ENCODE measurements at places on chromosomes 13 and 19.

GRCh38 chr19:47313754-47314295 lies 4.2 kb downstream of the C5AR1 start:
- DNase-seq, result no peak

- DNase-seq, result no peak
These were observed 28.5 kb downstream of the MED4 start for GRCh38 chr13:48066310-48066989.

DNA sequence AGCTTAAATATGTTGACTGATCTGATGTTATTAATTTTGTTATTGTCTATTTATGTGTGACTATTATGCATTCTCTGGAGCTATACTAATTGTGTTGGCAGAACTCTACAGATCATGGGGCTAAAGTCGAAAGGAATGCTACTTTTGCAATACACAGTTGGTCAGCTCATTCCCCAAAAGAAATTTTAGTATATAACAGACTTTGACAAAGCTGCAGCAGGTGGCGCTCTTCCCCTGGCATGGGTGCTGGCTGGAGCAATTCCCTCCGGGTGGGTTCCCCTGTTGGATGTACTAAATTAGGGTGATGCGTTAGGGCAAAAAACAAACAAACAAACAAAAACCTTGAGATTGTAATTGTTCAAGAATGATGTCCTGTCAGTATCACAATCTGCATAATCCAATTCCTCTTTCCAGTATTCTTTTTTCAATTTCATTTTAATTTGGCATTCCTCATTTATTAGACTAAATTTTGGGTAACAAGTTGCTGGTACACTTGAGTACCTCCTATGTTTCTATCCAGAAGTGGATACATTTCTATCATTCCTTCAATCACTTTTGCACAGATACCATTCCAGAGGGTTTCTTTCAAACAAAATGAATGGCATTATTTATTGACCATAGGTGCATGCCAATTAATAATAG lies 322.8 kb upstream of the EDNRB start:
- DNase-seq, result no peak

GRCh38 chr19:28475525-28475924 lies 737.4 kb downstream of the UQCRFS1 start:
- no peak for DNase-seq

GRCh38 chr19:11447347-11448262 lies 12.2 kb downstream of the PRKCSH start:
- DNase-seq, result no peak

GRCh38 chr13:73981595-73981994 lies 152.6 kb downstream of the KLF12 start:
- DNase-seq, result no peak

- DNase-seq, result no peak
These were observed 12.3 kb upstream of the GNG8 start for GRCh38 chr19:46648060-46648960.

DNA sequence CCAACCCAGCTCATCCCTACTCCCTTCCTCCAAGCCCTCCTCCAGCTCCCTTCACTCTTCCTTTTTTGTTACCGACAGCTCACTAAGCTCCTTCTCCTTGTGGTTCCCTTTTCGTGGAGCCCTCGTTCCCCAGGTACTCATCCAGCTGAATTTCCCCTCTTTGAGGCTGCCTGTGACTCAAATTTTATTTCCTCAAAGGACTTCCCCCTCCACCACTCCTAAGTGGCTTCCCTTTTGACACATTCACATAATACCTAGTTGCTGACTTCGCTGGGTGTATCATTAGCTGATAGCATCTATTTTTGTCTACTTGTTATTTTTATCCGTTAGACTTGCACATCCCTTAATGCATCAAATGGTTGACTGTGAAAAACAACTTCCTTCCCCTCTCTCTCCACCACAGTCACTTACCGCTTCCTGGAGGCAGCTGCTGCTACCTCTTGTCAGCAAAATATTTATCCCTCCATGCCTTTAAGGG lies 14.5 kb downstream of the FFAR2 start:
- DNase-seq, result no peak

DNA sequence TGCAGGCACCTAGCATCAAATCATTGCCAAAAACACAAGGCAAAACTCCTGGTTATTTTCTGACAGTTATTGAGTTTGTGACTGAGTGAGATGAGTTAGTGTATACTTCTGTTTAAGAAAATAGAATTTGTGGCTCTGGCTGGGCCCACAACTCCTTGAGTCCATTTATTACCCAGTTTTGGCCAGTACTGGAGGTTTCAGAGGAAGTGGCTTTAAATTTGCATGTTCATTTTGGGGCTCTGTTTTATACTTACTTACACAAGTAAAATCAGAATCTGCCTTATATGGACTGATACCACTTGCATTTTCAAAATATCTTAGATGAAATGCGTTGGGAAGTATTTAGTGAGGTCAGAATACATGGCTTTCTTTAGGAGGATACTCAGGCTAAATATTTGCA lies 29.0 kb downstream of the TNFSF11 start:
- DNase-seq, result no peak

- DNase-seq, result no peak
These were observed 7.2 kb downstream of the RNU6-9 start for GRCh38 chr19:900302-901111.

DNA sequence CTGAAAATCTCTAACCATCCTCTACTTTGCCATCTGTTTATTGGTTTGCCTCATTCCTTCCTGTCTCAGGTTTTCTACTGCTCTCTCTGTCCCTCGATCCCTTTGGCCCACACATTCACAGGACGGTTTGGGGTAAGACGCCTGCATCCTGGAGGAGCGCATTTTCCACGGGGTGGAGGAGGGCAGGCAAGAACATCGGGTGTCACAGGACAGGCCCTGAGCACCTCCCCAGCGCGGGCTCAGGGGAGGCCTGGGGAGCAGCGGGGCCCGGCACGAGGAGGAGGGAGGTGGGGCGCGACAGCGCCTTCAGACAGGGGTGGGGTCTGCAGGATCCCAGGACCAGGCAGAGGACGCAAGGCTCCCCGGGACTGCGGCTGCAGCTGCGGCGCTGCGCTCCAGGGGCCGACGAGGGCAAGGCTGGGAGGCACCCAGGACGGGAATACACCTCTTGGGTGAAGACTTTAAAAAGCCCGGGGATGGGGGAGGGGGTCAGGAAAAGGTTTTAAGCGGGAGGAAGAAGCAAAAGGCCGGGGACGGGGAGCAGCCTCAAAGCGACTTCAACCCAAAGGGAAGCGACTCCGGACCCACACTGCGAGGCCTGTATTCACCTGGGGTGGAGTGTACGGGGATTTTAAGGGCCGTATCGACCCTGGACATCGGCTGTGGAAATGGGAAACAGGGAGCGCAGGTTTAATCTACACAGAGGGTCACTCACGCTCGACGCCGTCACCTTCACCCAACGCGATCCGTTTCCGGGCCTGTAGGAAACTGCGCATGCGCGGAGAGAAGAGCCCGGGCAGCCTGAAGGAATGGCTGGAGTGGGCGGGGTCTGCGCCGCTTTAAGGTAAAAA lies at the start of gene ZNF415:
Gene ZNF415, minus strand, starts transcription at position 770 of the 851 bp plus-strand sequence. CDS start 10,234 bp downstream, outside the sequence.
- DNase-seq, result peak; percentile 18

GRCh38 chr13:71964491-71965100 lies 97.6 kb upstream of the DACH1 start:
- DNase-seq, result no peak

DNA sequence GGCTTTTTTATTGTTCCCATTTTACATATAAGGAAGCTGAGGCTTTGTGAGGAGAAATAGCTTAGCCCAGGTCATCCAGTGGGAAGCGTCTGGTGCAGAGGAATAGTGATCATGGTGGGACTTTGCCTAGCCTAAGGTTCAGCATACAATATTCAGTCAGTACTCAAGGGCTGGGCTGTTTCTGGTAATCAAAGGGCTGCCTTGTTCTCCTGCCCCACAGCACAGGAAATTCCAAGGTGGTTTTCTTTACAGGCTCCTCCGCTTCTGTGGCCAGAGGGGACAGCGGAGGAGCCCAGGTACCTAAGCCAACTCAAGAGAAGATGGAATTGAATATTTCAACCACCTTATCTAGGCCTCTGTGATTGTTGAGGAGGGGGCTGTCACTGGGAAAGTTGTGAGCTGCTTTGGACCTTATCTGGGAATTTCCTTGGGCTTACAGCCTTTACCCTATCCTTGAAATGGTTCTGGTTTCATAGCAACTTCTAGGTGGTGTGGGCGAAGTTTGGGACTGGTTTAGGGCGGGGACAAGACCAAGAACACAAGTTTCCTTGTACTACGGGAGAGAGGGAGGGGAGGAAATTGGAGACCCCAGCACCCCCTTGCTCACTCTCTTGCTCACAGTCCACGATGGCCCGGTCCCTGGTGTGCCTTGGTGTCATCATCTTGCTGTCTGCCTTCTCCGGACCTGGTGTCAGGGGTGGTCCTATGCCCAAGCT lies at the start of gene MIA:
Gene MIA, plus strand, starts transcription at position 606 of the 716 bp plus-strand sequence. Its CDS starts 22 bp downstream, at position 628.
- no peak for DNase-seq

DNA sequence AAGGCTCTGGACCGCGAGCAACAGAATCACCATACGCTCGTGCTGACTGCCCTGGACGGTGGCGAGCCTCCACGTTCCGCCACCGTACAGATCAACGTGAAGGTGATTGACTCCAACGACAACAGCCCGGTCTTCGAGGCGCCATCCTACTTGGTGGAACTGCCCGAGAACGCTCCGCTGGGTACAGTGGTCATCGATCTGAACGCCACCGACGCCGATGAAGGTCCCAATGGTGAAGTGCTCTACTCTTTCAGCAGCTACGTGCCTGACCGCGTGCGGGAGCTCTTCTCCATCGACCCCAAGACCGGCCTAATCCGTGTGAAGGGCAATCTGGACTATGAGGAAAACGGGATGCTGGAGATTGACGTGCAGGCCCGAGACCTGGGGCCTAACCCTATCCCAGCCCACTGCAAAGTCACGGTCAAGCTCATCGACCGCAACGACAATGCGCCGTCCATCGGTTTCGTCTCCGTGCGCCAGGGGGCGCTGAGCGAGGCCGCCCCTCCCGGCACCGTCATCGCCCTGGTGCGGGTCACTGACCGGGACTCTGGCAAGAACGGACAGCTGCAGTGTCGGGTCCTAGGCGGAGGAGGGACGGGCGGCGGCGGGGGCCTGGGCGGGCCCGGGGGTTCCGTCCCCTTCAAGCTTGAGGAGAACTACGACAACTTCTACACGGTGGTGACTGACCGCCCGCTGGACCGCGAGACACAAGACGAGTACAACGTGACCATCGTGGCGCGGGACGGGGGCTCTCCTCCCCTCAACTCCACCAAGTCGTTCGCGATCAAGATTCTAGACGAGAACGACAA lies 1.8 kb downstream of the PCDH17 start:
- DNase-seq, result no peak

GRCh38 chr19:13093407-13094105 lies 9.1 kb downstream of the LYL1 start:
- DNase-seq, result peak; percentile 67

GRCh38 chr13:113915786-113916329 lies 52.0 kb upstream of the GAS6 start:
- DNase-seq, result no peak

DNA sequence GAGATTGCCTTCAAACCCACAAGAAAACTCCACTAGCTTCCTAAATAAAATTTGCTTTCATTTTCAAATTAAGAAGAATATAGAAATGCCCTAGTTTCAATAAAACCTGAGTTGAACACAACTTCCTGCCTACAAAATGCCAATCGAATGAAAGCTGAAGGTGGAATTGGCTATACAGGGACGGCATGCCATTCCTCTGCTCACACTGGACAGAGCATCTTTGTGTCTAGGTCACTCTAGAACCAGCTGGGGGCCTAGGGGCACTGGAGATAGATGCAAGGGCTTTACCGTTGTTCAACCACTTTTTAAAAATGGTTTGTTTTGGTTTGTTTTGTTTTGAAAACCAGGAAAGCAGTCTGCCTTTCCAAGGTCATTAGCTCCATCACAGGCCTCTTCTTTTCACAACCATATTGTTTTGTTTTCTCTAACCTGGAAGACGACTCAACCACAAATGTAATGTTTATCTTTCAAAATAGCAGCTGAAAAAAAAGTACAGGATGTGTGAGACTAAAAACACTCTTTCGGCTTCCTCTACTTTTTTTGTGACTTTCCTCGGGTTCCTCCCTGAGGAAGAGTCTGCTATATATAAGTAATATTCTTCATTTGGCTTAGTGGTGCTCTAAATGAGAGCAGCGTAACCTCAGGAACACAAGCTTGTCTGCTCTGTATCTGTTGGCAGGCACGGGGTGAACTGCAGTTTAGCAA lies 11.9 kb upstream of the ITM2B start:
- DNase-seq, result no peak

- DNase-seq, result no peak
These were observed 179.7 kb downstream of the STK24 start for GRCh38 chr13:98397221-98397620.

DNA sequence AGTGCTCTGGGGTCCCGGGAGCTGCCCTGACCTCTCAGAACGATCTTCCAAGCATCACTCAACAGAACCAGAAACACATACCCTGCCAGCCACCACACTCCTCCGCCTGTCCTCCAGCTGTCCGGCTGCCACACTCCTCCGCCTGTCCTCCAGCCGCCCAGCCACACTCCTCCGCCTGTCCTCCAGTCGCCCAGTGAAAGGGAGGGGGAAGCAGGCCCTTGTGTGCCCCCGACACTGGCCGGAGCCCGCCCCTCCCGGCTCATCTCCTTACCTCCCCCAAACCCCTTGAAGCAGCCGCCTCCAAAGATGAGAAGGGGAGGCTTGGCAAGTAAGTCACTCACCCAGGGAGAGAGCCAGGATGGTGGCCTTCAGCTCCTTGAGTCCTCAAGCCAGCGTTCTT lies 40.2 kb downstream of the STK24 start:
- no peak for DNase-seq

DNA sequence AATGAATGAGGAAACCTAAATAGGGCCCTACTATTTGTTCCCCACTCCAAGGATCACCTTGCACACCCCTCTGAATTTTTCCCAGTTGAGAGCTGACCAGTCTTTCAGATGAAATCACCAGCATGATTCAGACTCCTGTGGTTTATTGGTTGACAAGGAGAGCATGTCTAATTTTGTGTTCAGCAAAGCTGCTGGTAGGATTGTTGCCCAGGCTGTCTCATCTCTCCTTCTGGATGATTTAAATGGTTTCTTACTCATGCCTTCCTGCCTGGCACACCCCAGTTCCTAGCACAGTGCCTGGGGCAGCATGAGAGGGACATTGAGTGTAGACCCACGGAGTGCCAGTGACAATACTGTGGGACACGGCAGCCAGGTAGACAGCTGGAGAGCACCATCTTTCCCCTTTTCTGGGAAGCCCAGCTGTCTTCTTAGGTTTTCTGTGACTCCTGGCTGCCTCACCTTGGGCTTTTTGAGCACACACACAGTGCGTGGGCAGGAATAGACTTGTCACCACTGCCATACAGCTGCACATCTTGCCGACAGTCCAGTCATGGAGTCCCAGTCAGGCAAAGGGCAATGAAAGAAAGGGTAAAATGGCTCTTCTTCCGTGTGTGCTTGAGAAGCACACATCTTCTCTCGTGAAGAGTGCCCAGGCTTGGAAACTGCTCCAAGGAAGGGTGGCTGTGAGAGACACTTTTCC lies 12.3 kb downstream of the FGF9 start:
- DNase-seq, result no peak
